ENCODE measurements at places on chromosomes 11 and 22. TPM values are rescaled to one million over a fixed set of nuclear protein-coding genes. Genes with fewer than 3 reads are reported as not detected.

DNA sequence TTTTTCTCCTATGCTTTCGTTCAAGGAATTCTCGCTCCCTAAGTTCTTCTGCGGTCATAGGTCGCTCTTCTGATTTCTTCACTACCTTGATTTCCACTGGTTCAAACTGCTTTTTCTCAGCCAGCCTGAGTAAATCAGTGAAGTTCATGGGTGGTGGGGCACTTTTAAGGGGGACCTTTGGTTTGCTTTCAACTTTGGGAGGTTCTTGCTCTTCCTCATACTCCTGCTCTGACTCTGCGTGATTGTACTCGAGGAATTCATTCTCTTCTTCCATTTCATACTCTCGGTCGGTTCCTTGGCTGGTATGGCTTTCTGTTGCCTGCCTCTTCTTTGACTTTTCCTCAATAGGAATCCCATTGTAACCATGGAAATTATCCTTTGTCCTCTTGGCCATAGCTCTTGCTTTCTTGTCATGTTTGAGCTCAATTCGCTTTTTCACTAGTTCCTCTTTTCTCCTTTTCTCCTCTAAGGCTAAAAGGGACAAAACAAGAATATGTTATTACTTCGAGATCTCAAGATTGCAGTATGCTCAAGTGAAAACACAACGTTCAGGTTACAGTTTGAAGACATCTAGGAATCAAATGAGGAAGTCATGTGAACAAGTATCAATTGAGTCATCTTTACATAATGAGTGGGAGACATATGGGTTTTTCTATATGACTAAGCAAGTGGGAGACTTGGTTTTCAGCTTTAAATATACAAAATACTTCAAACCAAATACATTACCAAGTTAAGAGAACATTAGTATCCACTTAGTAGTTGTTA is 16.2 kb downstream of the MISFA start:
- no peak for DNase-seq

- DNase-seq: no peak
Measured at GRCh38 chr11:94144216-94144615, 15.6 kb downstream of the PANX1 start.

DNA sequence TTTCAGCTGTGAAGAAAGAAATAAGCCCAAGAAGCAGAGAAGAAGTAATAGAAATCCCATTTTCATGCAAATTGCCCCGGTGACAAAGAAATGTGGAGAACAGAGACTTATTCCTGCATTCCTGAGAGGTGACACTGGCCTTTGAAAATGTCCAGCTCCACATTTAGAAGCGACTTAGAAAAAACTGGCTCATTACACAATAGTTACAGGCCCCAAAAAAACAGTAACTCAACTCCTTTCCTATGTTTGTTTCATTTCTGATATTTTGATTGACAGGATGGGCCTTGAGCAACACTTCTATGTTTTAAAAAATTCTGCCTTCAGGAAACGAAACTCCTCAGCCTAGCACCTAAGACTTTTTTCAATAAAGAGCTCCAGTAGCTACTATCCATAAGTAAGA is 726.9 kb upstream of the TENM4 start:
- peak; percentile 34 for DNase-seq

DNA sequence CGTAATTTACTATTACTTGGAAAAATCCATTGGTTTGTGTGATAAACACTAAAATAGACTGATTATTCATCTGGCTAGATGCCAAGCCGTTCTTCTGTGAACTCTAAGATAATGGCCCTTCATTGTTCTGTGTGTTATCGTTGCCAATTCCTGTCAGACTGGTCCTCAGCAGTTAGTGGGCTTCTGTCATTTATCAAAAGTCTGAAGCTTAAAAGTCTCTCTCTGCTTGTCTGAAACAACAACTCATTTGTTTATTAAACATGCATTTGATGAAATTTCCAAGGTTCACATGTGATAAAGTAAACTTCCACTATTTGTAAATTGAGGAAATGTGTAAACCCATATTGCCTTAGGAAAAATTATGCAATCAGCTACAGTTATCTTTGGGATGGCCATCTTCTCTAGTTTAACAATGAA is 21.1 kb upstream of the RDX start:
- DNase-seq: no peak

- no peak for DNase-seq
Measured at GRCh38 chr11:30861531-30861930, 275.4 kb upstream of the MPPED2 start.

DNA sequence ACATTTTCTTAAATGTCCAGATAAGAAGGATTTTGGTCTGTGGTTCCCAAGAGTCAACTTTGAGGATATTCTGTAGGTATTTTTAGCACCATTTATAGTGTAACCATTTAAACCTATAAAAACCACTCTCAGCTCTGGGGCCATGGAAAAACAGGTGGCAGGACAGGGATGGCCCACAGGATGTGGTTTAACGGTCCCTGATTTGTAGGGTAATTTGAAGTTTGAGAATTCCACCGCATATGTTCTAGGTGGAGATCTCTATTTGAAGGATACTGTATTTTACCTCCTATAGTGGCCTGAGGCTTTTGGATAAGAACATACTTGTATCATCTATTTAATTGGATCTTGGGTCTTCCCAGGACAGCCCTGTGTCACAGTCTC is 62.4 kb upstream of the IGLL5 start:
- no peak for DNase-seq

DNA sequence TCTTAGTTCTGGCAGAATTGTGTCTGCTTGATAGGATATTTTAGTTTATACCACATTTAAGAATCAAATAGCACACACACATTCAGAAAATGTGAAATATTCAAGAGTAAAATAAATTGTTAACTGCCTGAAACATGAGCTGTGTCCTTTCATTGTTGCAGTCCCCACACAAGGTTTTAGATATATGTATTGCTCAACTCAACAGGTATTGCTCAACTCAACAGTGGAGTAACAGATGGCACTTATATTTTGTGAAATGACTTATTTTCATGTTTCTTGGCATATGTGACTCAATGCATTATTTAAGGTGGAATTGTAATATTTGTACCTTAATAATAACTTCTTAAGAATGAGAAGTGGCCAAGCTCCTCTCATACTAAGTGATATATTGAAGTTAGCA is 760.3 kb downstream of the CNTN5 start:
- no peak for DNase-seq

GRCh38 chr11:102267609-102268008 is 49.7 kb upstream of the BIRC3 start:
- no peak for DNase-seq

DNA sequence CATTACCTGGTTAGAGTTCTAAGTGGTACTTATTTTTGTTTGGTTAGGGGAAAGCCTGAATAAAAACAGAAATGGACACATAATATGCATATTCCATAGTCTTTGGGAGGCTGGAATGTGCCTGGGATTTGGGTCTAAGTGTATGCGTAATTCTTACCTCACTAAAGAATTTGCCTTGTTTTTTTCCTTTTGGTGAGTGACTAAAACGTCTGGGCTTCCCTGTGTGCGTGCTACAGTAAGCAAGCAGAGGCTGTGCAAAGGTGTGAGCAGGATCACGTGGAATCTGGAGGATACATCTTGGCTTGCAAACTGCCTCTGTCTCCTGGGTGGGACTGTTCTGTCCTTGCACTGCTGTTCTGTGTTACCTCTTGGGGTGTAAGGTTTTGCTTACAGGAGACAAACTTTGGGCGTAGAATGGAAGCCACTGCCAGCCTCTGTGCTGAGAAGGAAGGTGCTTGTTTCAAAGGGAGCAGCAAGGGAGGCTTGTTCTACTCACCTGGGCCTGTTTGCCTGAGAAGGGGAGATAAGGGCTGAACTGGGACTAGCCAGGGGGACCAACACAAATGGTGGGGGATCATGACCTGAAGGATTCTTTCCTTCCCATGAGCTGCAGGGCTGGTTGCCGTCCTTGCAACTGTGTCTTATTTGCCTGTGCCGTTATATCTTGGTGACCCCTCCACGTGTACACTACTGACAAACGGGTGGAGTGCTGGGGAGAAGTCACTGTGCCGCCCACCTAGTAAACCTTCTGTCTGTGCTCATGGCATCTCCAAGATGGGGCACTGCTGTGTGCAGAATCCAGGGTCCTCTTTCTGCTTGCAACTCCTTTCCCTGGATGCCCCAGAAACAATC is 4.5 kb downstream of the NEAT1 start:
- peak; percentile 54 for DNase-seq

DNA sequence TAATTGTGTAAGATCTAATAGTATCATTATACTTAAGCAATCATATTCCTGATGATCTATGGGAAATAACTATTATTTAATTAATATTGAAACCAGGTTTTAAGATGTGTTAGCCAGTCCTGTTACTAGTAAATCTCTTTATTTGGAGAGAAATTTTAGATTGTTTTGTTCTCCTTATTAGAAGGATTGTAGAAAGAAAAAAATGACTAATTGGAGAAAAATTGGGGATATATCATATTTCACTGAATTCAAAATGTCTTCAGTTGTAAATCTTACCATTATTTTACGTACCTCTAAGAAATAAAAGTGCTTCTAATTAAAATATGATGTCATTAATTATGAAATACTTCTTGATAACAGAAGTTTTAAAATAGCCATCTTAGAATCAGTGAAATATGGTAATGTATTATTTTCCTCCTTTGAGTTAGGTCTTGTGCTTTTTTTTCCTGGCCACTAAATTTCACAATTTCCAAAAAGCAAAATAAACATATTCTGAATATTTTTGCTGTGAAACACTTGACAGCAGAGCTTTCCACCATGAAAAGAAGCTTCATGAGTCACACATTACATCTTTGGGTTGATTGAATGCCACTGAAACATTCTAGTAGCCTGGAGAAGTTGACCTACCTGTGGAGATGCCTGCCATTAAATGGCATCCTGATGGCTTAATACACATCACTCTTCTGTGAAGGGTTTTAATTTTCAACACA is 6.4 kb downstream of the BIRC3 start:
- no peak for DNase-seq

DNA sequence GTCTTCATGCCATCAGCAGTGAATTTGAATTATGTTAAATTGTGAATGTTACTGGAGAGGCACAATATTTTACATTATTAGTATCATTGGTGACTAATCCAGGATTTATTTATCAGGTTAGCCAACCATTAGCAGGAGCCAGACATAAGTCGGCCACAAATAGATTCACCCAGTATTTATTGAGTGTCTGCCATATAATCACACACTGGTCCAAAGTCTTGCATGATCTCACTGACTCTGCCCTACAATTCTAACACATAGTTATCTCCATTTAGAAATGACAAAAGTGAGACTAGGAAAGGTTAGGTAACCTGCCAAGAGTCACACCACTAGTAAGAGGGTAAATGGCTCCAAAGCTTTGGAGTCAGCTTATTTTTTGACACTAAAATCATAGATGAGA is 179.6 kb downstream of the BLID start:
- no peak for DNase-seq

DNA sequence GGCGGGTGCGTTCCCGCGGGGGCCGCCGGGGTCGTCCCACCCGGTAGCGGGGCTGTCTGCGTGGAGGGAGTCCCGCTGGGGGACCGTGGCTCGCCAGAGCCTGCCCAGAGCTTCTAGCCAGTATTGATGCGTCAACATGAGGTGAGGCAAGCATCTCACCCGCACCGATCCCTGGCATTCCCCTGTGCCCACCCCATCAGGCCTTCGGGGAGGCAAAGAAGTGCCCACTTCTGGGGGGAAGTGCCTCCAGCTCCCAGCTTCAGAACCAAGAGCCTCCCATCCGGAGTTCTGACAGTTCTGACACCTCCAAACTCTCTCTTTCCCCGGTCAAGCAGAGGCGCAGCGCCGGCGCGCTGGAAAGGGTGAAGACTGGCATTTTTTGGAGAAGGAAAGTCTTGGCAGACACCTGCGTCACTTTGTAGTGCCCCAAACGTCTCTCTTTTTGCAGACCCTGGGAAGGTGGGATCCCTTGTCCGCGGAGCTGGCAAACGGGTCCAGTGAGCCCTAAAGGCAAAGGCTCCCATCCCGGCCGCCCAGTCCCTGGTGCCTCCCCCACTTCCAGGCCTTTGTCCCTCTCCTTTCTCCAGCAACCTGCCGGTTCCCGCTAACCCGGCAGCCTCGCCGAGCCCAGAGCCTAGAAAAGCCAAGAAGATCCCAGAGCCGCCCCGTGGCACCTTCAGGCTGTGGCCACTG is 3.2 kb upstream of the PAX6 start:
- peak; percentile 61 for DNase-seq

DNA sequence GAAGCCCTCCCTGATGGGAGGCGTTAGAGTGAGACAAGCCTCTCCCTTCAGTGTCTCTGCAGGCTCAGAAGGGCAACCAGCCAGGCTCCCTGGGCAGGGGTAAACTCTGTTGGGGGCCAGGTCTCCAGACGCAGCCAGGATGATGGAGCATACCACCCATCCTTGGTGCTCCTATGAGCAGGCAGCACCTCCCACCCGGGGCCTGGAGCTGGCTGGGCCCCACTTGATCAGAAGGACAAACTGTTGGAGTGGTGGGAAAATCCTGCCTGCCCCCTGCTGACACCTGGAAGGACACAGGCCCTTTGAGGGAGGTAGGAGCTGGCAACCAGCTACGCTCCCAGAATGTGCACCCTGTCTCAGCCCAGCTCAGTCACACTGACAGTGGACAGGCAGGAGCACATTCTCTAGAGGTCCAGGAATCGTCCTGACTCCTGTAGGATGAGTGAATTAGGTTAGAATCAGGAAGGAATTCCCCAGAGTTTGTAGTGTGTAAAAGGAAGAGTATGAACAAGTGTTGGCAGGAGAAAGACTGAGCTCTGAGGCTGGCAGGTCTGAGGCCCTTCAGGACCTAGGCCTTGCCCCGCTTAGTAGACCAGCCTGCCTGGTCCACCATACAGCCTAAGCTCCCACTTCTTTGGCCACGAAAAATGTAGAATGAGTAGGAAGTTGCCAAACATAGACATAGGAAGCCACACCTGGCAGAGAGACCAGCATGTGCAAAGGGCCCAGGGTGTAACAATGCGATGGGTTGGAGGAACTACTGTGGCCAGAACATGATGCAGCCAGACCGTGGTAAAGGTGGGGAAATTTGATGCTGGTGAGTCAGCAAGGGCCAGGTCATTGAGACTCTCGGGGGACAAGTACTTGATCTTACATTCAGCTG is 19.1 kb downstream of the ARHGEF17 start:
- DNase-seq: no peak

DNA sequence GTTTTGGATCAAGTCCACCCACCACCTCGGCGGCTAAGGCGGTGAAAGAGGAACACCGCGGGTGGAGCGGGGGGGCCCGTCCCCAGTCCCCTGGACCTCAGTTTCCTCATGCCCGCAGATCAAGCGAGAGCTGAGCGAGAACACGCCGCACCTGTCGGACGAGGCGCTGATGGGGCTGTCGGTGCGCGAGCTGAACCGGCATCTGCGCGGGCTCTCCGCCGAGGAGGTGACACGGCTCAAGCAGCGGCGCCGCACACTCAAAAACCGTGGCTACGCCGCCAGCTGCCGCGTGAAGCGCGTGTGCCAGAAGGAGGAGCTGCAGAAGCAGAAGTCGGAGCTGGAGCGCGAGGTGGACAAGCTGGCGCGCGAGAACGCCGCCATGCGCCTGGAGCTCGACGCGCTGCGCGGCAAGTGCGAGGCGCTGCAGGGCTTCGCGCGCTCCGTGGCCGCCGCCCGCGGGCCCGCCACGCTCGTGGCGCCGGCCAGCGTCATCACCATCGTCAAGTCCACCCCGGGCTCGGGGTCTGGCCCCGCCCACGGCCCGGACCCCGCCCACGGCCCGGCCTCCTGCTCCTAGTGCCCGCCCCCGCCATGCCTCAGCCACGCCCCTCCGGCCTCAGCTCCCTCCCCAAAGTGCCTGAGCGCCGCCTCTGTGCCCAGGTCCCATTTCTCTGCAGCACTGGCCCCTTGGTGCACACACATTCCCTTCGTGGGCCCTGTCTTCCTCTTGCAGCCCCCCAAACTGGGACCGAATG is 12.7 kb downstream of the MAFF start:
- peak; percentile 92 for DNase-seq

- DNase-seq: no peak
Measured at GRCh38 chr11:117833401-117833891, 8.9 kb upstream of the FXYD2 start.

Gene SSTR3
- total RNA-seq: 0.66 TPM

Gene SNX32
- total RNA-seq: 0.49 TPM

Gene IL18
- 3.5 TPM for total RNA-seq

Gene TMEM191B
- total RNA-seq: 26.3 TPM

All from GM23338 (cell line).